Stimulated activated CD4-positive, alpha-beta T cell treated with anti-CD3 and anti-CD28 coated beads, Interleukin-1b, Interleukin-23, amount 100 ng/mL, for 1 hour (primary cell): ENCODE measurements at places on chromosomes 5 and 9.

GRCh38 chr5:80204808-80205614, 50.8 kb downstream of the SERINC5 start:
- no peak for DNase-seq

DNA sequence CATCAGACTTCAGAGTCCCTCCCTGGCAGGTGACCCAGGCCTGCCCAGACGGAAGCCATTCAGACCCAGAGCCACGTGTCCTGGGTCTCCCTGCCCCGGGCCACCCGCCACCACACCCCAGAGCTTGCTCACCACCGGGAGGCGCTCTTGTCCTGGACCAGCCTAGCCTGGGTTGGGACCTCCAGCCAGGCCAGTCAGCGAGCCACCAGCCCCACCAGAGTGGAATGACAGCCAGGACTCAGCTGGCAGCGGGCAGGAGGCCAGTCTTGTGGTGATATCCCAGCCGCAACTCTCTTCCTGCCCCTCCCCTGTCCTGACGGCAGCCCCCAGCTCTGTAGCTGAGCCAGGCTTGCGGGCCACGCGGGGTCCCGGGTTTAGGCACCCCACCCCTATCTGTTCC, 1.7 kb upstream of the PTGDS start:
- DNase-seq: no peak

- DNase-seq: no peak
Measured at GRCh38 chr9:127716412-127716811, 533 bp downstream of the TTC16 start.

- DNase-seq: no peak
Measured at GRCh38 chr5:53929570-53929969, 369.1 kb downstream of the NDUFS4 start.

DNA sequence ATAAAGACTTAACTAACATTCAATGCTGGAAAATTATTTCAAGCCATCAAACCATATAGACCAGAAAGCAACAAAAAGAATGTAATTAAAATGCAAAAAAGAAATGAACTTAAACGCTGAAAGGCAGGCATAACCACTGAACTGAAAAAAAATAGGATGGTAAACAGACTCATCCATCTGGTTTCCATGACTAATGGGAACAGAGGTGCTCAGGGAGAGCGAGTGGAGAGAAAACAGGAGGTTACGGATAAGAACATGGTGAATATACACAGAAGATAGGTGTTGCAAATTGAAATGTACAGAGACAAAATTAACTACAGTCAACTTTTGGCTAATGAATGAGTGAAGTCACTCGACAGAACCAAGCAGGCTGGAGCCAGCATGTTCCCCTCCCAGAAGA, 43.5 kb upstream of the RNF38 start:
- DNase-seq: no peak

- no peak for DNase-seq
Measured at GRCh38 chr5:132310141-132310834, 16.1 kb downstream of the SLC22A4 start.

- no peak for DNase-seq
Measured at GRCh38 chr5:54360089-54360488, 49.7 kb upstream of the ARL15 start.

DNA sequence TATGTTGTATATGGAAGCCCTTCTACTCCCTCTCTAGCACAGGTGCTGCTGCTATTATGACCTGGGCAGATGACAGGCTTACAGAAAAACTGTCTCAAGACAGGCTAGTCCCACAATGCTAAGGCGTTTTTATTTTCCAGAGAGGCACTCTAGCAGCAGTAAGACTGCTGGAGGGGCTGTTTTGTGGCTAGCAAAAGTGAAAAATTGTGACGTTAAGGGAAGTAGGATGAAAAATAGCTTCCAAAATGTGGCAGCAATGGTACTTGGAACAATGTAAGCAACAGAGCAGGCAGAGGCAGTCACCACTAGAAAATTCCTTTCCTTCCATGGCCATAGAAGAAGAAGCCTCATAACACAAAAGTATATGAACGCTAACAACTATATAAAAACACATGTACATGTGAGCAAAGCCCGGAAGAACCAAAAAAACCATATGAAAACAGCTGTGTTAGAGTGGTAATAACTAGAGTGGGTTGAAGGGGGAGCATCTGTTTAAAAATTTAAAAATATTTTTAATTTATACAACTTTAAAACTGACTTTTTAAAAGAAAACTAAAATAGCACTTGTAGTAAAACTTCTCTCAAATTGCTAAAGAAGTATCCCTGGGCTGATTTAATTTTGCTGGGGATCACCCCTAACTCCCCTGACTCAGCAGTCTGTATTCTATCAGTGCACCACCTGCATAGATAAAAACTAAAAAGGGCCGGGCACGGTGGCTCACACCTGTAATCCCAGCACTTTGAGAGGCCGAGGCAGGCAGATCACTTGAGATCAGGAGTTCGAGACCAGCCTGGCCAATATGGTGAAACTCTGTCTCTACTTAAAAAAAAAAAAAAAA, 30.6 kb downstream of the CLINT1 start:
- no peak for DNase-seq

GRCh38 chr5:178438796-178439195, 151.4 kb downstream of the COL23A1 start:
- DNase-seq: no peak

DNA sequence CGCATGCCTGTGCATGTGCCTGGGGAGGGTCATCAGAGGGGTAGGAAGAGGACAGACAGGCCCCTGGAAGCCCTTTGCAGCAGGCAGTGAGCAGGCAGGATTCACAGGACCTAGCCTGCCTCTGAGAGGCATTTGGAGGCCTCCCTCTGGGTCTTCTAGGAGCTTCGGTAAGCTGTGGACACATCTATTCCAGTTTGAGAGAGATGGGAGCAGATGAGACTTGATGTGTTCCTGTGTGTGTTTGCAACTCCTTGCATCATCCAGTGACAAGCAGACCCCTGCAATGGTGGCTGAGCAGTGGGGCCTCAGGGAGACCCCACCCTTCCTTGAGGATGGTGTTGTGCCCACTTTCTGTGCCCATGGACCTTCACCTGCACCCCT, 64.0 kb downstream of the GADD45G start:
- no peak for DNase-seq

DNA sequence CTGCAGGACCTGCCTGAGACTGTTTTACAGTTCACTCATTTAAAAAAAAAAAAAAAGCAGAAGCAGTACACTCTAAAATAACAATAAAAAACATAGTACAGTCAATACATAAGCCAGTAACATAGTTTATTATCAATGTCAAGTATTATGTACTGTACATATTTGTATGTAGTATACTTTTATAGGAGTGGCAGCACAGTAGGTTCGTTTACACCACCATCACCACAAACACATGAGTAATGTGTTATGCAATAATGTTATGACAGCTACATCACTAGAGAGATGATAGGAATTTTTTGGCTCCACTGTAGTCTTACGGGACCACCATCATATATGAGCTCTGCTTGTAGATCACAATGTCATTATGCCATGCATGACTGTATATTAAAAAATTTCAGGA, 462.8 kb downstream of the ISL1 start:
- DNase-seq: no peak

DNA sequence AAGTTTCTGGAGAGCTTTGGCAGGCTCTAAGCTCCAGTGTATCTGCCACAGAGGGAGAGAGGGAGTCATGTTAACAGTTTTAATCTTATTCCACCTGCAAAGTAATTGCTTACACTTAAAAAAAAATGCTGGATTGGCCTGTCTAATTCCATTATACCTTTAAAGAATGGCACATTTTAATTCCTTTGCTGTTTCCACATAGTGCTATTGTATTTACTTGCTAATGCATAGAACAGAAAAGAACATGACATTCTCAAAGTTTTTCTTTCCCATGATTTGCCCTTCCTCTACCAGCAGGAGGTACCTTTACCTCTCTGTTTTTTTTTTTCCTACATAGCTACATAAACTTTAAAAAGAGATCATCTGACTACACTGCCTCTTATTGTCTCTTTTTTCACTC, 318.0 kb downstream of the GLIS3 start:
- DNase-seq: no peak

DNA sequence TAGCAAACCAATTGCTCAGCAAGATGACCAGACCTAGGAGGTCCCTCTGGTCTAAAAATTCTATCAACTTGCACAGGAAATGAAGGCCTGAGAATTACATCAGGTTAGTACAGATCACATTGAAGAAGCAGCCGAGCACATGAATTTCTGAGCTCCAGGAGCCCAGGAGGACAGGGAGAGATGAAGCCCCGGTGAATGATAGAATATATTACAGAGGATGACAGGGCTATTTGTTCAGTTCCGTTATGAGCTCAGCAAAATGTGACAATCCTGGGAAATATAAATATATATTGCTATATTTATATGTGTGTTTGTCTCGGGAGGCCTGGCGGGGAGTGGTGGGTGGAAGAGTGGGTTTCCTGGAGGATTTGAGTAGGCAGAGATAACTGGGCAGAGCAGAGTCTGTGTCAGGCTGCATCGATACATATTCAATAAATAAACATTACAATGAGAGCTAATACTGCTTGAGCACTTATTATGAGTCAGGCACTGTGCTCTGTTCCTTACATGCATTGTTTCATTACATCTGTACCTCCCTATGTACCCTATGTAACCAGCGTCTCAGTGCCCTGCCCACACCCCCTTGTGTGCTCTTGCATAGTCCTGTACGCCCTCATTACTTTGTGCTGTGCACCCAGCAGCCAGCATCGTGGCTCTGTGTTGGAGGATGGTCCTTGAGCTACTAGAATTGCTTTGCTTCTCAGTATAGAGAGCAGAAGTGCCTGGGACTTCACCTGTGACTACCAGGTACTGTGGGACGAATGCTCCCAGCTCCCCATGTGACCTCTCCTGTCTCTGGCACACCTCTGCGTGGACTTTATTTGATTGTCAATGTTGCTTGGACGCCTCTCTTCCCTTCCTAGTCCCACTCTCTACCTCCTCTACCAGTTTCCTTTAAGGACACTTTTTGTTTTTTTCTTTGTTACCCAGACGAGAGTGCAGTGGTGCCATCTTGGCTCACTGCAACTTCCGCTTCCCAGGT, 58.1 kb upstream of the KLF9 start:
- no peak for DNase-seq

GRCh38 chr5:68431601-68432337, 216.2 kb downstream of the PIK3R1 start:
- no peak for DNase-seq

DNA sequence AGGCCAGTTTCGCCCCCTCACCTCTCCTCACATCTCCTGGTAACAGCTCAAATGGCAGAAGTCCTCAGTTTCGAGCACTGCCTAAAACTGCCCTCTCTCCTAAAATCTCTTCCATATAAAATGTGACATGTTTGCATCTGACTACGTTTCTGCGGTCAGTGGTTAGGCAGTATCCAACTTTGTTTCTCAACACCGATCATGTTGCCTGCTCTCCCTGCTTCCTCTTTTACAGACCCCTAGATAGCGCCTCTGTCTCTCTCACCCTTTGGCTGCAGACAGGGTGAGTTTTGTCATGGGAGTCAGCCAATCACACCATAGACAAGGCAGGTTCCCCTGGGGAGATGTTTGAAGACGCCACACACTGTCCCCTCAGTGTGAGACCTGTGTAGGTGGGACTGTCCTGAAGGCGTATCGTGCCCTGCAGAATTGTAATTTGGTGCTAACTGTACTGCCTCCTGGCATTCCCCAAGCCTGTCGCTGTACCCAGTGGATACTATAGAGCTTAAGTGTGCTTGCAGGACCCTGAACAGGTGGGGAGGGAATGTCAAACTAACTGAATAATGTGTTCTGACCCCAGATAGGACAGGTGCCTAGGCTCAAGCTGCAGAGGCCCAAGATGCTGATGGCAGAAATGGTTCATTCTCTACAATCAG, 1.1 kb downstream of the HEXB start:
- DNase-seq: no peak

GRCh38 chr9:12060067-12060466, 633.1 kb upstream of the TYRP1 start:
- DNase-seq: no peak

GRCh38 chr9:764105-764524, 77.4 kb upstream of the DMRT1 start:
- no peak for DNase-seq

- DNase-seq: no peak
Measured at GRCh38 chr5:152456815-152457443, 51.9 kb upstream of the NMUR2 start.

- DNase-seq: no peak
Measured at GRCh38 chr5:17249029-17249634, 31.7 kb downstream of the BASP1 start.

GRCh38 chr5:138353560-138354080, 1.1 kb downstream of the KDM3B start:
- no peak for DNase-seq

DNA sequence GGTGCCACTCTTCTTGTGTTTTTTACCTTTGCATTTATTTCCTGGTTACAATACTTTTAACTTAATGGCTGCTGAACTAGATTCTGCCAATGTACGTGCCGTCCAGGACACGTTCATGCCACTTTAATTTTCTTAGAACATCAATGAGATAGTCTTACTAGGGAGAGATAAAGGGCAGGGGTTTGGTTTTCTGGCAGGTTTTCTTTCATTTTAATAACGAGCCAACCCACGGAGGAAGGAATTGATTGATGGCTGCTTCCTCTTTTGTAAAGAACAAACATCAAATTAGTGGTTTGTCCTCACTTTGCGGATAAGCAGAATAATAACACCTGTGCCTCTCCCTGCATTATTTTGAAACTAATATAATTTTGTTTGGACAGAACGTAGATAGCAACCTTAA, 135.7 kb downstream of the DOCK8 start:
- DNase-seq: no peak

DNA sequence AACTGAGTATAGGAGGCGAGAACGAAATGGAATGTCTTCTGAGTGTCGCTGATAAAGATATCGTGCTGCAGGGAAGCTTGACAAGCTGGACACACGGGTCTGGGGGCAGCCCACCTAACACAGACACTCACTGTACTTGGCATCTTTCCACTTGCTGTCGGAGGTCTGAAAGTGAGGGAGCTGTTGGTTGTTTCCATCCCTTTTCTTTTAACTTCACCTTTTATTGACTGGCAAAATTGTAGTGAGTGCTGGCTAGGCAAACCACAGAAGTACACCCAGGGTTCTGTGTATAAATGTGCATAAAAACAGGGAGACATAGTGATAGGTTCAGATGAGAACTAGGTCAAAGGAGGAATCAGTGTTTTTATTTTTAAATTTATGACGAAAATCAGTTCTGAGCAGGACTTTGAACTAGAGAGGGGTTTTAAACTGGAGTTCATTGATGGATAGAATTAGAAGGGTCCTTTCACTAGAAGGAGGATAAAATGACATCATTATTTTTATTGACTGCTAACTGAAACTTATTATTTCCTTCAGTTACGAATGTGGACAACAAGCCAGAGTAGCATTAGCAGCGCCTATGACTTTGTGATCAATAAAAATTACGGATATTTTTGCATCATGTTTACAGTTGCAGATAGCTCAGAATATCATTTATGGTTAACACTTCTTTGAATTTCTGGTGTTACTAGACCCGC, 817 bp downstream of the GAPVD1 start:
- DNase-seq: no peak

DNA sequence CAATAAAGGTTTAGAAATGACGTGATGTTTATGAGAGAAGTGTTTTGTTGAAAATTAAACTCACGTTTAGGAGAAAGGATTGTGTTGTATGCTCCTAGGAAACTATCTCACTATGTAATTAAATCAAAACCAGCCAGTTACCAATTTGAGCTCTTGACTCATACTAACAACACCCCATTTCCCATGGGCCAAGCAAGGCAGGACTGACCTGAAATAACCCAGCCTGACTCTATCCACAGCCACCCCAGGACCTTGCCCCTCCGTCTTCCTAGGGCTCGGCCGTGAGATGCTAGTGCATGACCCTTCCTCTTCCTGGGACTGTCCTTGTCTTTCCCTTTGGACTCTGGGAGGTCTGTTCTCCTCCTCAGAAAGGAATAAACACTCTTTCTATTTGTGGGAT, 16.4 kb downstream of the TLR4 start:
- DNase-seq: no peak

- no peak for DNase-seq
Measured at GRCh38 chr9:93254806-93255493, 71.0 kb downstream of the WNK2 start.
